ENCODE measurements at places on chromosomes 3 and 15. TPM values are rescaled to one million over a fixed set of nuclear protein-coding genes. Genes with fewer than 3 reads are reported as not detected.

ST3GAL6 gene
- 0.44 TPM for total RNA-seq

DNA sequence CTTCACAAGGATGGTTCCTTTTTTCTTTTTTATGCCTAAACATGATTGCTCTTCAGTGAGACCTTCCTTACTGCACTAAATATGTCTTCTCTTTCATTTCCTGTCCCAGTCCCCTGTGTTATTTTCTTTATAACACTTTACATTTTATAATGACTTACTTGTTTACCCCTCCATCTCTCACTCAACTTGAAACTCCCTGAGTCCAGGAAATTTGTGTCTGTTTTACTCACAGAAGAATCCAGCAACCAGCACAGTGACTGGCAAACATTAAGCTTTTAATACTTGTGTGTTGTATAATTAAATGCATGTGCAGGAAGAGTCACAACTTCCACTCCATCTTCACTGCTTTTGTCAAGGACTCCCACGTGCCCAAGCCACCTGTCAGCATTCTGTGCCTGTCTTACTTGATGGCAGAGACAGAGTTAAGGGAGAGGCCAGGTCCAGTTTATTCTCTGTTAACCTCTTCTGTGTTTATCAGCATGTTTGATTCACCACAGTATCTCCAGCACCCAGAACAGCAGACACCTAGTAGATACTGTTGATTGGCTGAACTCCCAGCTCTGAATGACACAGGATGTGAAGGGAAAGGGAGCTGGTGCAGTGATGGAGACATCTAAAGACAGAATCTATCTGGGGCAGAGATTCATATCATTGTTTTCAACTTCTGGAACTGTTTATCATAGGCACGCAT, 42.8 kb downstream of the SSR3 start:
- H3K27ac ChIP-seq = no peak overlapping the region
- peaks cover 53% of the 10 kb centered on the region for H3K27me3 ChIP-seq
- DNase-seq = no peak
- no peaks in the 10 kb centered on the region for H3K36me3 ChIP-seq
- no peak overlapping the region for H3K4me3 ChIP-seq

GRCh38 chr3:110296885-110297284, 774.7 kb upstream of the NECTIN3 start:
- no peak overlapping the region for H3K27ac ChIP-seq
- H3K4me3 ChIP-seq = no peak overlapping the region
- H3K4me1 ChIP-seq = no peaks in the 10 kb centered on the region
- no peak for DNase-seq
- H3K27me3 ChIP-seq = no peaks in the 10 kb centered on the region

DNA sequence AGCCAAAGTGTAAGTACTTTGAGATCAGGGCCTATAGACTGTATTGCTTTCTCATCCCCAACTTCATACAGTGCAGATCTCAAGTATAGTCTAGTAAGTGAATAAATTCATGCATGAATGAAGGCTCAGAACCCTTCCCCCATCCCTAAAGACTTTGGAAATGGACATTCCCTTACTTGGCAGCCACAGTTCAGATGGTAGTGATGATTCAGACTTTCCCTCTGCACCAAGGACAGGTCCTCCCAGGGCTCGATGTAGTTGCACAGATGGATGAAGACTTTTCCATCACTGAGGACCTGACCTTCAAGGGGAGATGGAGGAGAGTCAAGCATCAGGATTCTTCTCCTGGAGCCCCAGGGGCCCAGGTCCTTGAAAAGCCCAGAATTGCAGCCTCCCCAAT, 4.6 kb downstream of the TIMP4 start:
- no peak for DNase-seq
- H3K36me3 ChIP-seq = no peaks in the 10 kb centered on the region
- no peak overlapping the region for H3K4me3 ChIP-seq
- H3K27me3 ChIP-seq = peaks cover 9% of the 10 kb centered on the region
- H3K4me1 ChIP-seq = peaks cover 12% of the 10 kb centered on the region

DNA sequence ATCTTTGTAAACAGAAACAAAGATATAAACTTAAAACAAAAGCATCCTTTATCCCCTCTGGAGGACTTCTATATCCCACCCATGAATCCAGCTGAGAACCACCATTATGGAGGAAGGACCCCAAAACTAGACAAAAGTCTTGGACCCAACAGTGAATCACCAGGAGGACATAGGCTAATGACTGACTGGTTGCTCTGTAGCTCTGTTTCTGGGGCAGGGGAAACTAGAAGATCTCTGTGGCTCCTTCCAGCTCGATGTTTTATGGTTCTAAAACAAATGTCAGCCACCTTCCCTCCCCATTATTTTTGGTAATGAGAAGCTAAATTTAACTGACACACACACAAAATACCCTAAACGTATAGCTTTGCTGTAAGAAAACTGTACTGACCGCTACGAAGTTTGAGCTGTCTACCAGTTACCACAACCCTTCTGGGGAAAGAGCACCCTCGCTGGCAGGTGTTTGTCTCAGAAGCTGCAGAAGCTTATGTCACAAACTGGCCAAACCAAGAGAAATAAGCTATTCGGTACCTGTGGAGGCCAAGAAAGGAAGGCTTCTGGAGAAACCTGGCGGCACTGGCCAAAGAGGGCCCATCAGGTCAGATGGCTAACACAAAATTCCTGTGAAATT, 36.4 kb downstream of the MB21D2 start:
- peaks cover 14% of the 10 kb centered on the region for H3K4me1 ChIP-seq
- peaks cover 6% of the 10 kb centered on the region for H3K36me3 ChIP-seq

- H3K27ac ChIP-seq = no peak overlapping the region
- no peak overlapping the region for H3K4me3 ChIP-seq
- H3K27me3 ChIP-seq = no peaks in the 10 kb centered on the region
Observed at GRCh38 chr3:14768881-14769280, 49.9 kb upstream of the FGD5 start.

DNA sequence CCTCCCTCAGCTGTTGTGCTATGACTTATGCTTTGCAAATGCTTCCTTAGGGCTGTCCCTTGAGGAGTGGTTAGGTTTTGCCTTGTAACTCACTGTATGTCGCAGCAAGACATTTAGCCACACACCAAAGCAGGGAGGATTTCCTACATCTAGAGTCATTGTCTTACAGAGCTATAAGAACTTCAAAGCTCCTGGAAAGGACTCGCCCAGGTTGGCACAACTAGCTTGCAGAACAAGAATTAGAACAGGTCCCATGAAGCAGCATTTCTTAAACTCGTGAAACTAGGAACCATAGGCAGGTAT, 19.4 kb upstream of the ACAP2 start:
- peaks cover 2% of the 10 kb centered on the region for H3K27me3 ChIP-seq
- DNase-seq = no peak
- H3K4me1 ChIP-seq = peaks cover 12% of the 10 kb centered on the region
- H3K36me3 ChIP-seq = no peaks in the 10 kb centered on the region
- H3K4me3 ChIP-seq = no peak overlapping the region

TMEM212 gene
- not detected for total RNA-seq
